ENCODE measurements at places on chromosomes 7 and 10. TPM values are rescaled to one million over a fixed set of nuclear protein-coding genes. Genes with fewer than 3 reads are reported as not detected.
A peak's percentile ranks its signal among the peaks of the same experiment; 100 is the strongest.

DNA sequence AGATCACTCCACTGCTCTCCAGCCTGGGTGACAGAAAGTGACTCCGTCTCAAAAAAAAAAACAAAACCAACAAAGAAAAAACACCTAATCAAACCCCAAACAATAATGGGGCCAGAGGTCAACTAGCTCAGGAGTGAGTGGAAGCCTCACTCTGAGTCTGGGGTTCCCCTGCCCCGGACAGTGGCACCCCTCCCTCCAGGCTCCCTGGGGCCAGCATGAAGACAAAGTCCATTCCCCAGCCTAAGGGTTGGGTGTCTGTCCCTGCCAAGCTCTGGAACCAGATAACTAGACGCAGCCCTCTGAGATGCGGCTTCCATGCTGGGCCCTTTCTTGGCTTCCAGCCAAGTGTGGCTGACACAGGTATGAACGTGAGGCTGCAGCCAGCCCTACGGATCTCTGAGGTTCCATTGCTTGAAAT is 1.7 kb upstream of the FUOM start:
- DNase-seq: peak; percentile 86

GRCh38 chr7:105673367-105674084 is 92.2 kb upstream of the EFCAB10 start:
- DNase-seq: no peak

DNA sequence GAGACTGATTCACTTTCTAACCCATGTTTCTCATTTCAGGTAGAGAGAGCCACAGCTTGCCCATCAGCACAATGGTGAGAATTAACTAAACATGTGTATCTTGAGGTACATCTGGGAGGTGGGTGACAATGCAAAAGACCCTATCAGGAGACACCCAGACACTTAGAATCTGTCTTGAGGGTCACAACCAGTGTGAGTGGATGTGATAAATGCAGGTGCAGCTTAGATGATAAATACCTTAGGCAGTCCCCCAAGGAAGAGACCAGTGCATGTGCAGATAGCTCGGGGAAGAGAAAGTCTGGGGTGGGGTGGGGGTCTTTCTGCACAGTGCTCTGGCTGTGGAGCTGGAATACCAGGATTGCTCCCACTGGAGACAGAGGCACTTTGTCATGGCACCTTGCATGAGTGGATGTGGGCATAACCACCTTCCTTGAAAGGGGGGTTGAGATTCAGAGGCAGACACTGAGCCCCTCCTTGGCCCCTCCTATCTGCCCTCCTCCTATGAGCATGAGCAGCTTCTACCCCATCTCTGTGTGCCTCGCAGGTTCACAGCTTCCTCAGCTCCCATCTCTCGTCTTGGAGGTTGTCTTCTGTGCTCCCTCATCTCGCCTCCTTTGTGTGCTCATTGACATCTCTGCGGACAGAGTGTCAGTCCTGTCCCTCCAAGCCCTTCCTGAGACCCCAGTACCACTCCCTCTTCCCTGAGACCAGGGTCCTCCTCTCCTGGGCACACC is 349.8 kb downstream of the TCERG1L start:
- no peak for DNase-seq

DNA sequence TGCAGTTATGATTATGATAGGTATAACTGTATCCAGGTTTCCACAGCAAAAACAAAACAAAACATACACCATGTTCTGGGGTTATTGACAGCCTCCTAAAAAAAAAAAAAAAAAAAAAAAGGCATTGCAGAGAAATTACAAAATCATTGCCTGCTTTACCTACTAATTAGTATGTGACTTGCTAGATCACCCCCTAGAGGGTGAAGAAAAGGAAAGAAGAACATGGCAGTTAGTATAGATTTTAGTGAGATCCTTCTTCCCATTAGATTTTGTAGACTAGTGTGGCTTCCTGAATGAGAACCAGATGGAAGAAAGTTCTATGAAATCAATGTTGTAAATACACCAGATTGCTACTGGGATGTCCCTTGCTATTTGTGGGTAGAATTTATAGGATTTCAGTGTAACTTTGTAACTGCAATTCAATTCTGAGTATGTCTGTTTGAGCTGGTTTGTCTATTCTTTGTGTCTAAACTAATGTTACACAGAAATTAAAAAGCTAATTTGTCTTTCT is 24.0 kb upstream of the AGBL3 start:
- DNase-seq: no peak

DNA sequence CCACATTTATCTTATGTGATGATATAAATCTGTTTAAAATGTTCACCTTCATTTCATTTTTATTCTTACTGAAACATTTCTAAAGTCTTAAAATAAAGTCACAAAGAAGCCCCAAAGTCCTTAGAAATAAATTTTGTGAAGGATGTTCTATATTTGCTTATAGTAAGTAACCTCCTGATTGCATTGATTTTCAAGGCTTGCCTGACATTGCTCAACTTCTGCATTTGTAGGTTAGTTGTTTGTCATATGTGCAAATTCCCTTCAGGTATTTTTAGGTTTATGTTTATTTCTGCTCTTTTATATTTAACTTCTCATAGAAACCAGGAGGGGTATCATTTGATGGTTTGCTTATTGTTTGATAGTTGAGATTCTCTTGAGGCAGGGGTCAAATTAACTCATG is 417.8 kb downstream of the ARL4A start:
- no peak for DNase-seq

- no peak for DNase-seq
These were observed 222.3 kb downstream of the PHTF2 start for GRCh38 chr7:78020874-78021249.

DNA sequence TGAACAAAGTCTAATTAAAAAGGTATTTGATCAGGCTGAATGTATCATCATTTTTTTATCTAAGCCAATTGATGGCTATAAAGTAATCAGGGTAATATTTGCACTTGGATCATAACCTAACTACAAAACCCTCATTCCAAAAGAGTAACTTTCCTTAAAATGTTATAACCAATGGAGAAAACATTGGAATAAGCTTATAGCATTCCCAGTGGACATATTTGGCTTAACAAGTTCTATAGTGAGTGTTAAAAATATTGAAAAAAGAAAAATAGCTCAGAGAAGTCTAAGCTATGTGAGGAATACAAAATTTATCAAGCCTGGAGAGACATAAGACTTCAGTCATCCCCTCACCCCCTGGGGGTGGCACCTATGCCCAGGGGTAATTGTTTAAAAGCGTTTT is 358.8 kb downstream of the LRRTM3 start:
- no peak for DNase-seq

GRCh38 chr7:132837529-132837928 is 244.4 kb downstream of the CHCHD3 start:
- DNase-seq: no peak

GRCh38 chr10:28374036-28374435 is 71.2 kb upstream of the MPP7 start:
- no peak for DNase-seq

DNA sequence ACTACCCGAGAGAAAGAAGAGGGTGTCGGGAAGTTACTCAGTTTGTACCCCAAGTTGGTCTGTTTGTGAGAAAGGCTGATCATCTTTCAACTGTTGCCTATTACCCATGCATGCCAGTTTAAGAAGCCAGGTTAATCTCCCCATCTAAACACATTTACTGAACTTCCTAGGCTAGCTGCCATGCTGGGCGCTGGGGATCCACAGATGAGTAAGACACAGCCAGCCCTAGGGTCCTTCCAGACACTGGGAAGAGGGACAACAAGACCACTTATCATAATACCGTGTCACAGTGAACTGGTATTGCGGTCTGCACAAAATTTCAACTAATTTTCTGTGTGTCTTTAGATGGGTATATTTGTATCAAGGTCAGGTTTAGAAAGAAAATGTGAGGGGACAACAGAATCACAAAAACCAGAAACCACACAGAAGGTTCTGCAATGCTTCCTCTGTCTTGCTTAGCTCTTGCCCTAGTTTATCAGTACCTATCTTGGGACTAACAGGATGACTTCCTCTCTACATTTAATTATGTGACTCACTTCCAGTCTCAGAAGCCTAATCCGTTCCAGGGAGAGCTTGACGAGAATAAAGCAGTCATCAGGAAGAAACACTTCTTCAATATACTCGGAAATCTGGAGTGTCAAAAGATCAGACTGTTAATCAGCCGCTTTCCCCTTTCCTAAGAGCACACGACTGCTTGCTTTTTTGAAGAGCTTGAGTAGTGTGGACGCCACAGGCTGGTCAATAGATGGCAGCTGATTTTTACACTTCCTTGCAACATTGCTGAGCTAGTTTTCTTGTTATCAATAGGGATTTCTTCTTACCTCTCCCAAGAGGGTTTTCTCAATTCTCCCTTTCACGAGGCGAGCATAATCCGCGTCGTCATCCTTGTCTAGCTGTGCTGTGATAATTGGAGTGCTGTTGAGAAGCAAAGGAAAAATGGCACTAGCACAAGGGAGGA is 45.7 kb downstream of the POLR3A start:
- no peak for DNase-seq

- DNase-seq: no peak
These were observed 92.4 kb downstream of the TPST1 start for GRCh38 chr7:66297579-66297978.

GRCh38 chr10:62053860-62054259 is 152.4 kb downstream of the ARID5B start:
- DNase-seq: no peak

GRCh38 chr7:30859940-30860496 is 51.6 kb upstream of the AQP1 start:
- DNase-seq: no peak

GRCh38 chr7:65230231-65230630 is 143.4 kb upstream of the ZNF92 start:
- no peak for DNase-seq

DNA sequence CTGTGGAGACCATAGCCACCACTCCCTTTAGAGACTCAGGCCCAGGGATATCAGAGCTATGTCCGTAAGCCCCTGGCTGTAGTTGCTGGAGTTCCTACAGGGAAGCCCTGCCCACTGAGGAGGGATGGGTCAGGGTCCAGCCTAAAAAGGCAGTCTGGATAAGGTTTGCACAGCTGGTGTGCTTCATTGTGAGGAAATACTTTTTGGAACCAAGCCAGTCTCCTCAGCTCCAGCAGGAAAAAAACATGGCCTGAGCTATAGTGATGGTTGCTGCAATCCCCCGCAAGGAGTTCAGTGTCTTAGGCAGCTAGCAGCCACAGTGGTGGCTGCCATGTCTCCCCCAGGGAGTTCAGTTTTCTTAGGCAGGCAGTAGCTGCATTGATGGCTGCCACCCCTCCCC is 52.6 kb upstream of the CYP2C8 start:
- peak; percentile 25 for DNase-seq

GRCh38 chr7:3416453-3416852 is 115.4 kb downstream of the SDK1 start:
- no peak for DNase-seq

GRCh38 chr10:102435529-102436233 is 3.3 kb upstream of the CUEDC2 start:
- peak; percentile 13 for DNase-seq

DNA sequence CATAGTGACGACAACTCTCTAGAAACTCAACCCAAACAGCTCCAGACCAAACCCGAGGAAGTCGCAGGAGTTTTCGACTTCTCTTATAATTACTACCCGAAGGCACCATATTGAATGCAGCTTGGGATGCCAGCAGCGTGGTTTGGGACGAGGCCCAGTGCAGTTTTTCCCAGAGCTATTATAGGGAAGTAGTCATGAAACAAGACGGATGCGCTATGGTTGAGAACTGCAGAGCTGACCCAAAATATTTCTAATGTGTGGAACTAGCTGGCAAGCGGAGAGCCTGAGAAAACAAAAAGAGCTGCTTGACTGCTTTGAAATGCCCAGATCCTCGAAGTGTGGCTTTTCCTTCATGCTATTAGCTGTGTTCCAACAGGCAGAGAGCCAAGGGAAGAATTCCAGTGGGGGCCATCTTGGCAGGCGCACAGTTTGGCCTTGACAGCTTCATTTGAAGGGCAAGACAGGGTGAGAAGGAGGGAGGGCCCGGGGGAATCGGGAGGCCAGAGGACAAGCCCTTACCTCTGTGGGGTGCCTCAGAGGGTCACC is 122.7 kb downstream of the CUL2 start:
- peak; percentile 15 for DNase-seq

DNA sequence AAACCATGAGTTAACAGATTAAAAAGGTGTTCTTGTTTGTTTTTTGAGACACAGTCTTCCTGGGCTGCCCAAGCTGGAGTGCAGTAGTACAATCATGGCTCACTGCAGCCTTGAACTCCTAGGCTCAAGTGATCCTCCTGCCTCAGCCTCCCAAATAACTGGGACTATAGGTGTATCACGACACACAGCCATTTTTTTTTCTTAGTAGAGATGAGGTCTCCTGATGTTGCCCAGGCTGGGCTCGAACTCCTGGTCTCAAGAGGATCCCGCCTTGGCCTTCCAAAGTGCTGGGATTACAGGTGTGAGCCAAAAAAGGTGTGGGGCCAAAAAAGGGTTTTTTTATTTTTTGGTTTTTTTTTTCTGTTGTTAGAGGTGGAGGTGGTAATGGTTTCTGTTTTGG is 29.3 kb downstream of the KMT2C start:
- peak; percentile 14 for DNase-seq

DNA sequence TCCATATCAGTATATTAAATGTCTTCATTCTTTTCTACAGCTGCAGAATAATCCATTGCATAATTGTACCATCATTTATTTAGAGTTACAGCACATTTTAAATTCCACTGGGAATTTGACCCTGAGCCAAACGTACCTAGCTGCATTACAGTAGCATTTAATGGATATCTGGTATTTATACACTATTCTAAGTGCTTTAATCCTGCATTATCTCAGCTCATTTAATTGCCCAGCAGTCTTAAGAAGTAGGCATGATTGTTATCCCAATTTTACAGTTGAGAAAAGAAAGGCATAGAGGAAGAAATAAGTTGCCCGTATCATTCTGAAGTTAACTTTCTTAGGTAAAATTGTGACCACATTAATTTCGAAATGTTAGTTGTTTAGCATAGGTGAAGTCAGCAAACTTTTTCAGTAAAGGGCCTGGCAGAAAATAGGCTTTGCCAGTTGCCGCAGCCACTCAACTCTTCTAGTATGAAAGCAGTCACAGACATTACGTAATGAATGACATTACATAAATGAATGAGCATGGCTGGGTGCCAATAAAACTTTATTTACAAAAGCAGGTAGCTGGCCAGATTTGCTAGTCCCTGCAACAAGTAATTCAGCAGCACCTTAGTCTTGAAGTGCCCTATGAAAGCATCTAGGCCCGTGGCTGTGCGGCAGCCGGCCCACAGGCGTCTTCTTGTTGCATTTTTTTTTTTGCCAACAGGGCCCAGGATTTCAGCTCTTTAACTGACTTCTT is 30.0 kb downstream of the GUSB start:
- DNase-seq: no peak

- peak; percentile 41 for DNase-seq
These were observed at the start of gene CRHR2 for GRCh38 chr7:30682212-30683083. Gene CRHR2 (minus strand): TSS chr7:30682456. CDS start chr7:30682280, 176 bp downstream.

Gene RINT1
- 10.7 TPM for polyA plus RNA-seq

Gene OR13A1
- not detected for polyA plus RNA-seq

Gene EMX2
- polyA plus RNA-seq: not detected

Gene GRM3
- 0.13 TPM for polyA plus RNA-seq

Gene OPN1SW
- 0.80 TPM for polyA plus RNA-seq

Gene SKIDA1
- polyA plus RNA-seq: 0.68 TPM

Gene VWC2
- polyA plus RNA-seq: not detected

Gene SPDYE3
- 3.4 TPM for polyA plus RNA-seq

Gene BTAF1
- polyA plus RNA-seq: 15.3 TPM

Gene SYNPO2L
- polyA plus RNA-seq: 0.40 TPM
